ENCODE measurements at places on chromosomes 2 and 18.

- no peak for DNase-seq
These were observed 9.3 kb downstream of the THAP4 start for GRCh38 chr2:241627675-241628074.

GRCh38 chr2:12428324-12428723 lies 288.4 kb upstream of the TRIB2 start:
- no peak for DNase-seq

GRCh38 chr18:9436206-9436929 lies 38.9 kb upstream of the RALBP1 start:
- no peak for DNase-seq

- DNase-seq: no peak
These were observed 90.1 kb downstream of the RTN4 start for GRCh38 chr2:54960164-54960563.

DNA sequence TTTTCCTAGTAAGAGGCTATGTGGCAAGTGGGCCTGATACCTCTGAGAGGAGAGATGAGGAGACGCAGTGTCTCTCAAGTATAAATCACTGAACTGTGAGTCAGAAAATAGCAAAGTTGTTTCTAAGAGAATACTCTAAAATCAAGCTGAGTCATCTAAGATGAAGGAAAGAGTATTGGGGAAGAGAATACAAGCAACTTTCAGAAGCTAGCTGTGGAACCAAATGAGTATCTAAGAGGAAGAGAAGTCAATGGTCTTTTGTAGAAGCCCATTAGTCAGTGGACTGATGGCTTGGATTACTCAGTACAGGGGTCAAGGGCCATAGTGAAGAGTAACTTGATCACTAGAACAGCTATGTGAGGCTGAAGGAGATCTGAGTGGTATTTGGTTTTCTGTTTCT lies 2.7 kb upstream of the DCC start:
- DNase-seq: no peak
